ENCODE measurements at places on chromosomes 13 and 19.

GRCh38 chr13:76942363-76942762 lies 5.9 kb upstream of the ACOD1 start:
- no peak for DNase-seq

GRCh38 chr19:40424637-40425449 lies 949 bp downstream of the SERTAD1 start:
- no peak for DNase-seq

GRCh38 chr19:3516675-3517207 lies 10.6 kb downstream of the FZR1 start:
- peak; percentile 44 for DNase-seq

DNA sequence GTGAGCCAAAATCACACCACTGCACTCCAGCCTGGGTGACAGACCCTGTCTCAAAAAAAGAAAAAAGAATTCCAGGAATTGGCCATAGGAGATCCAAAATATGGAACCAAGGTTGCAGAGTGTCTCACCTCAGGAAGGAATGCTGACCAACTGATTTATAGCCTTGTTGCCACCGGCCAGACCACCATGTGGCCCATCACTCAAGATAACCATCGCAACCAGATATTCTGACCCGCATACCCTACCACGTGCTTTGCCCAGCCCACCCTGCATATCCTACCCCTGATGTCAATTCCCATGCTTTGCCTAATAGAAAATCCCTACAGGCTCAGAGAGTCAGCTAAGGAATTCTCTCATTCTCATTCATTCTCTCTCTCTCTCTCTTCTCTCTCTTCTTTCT lies 95.1 kb upstream of the DOCK9 start:
- no peak for DNase-seq

DNA sequence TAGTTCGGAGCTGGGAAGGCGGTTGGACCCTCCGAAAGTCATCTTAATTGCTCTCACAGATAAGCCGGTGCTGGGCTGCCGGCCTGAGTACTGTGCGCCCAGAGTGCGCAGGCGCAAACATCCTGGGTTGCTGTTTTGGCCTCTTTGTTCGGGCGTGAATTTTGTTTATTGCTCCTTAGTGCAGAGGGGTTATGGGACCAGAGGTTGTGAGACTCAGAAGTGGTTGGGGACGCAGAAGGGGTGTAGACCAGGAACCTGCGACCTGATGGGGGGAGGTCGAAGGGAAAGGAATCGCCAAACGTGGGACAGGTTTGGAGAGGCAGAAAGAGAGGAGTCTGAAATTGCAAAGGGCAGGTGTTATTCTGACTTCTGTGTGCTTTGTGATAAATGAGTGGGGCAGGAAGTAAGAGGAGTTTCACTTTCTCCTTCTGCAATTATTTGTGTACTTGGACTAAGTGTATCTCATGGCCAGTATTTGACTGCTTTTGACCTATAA lies 607 bp upstream of the ZNF566 start:
- peak; percentile 98 for DNase-seq

- DNase-seq: no peak
These were observed 35.5 kb upstream of the ZNF254 start for GRCh38 chr19:24051516-24051915.

DNA sequence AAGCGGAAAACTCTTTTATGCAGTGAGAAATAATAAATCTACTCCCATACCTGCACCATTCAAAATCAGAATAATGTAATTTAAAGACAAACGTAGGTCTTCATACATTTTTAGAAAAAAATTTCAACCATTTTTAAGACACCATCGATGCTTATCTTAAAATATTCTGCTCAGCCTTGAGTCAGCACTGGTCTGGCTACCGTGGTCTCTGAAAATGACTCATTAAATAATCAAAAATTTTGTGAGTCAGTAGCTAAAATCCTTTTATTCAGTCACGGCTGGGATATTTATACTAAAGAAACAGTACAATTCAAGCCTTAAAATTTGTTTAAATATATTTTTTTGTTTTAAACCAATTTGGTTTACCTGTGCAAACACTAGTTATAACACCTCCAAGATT lies 2862.8 kb upstream of the PCDH20 start:
- no peak for DNase-seq

GRCh38 chr19:56132316-56132822 lies 8.7 kb upstream of the ZNF444 start:
- no peak for DNase-seq
